Fibroblast of the aortic adventitia (primary cell): ENCODE measurements at places on chromosomes 11 and 22. TPM values are rescaled to one million over a fixed set of nuclear protein-coding genes. Genes with fewer than 3 reads are reported as not detected.

APBB1 gene
- 41.8 and 52.4 TPM in 2 replicates for total RNA-seq

BCO2 gene
- total RNA-seq: 1.5 and 4.0 TPM in 2 replicates

FZD4 gene
- 50.2 and 63.9 TPM in 2 replicates for total RNA-seq

SCN4B gene
- total RNA-seq: under 0.01 and 0.25 TPM in 2 replicates

CASP5 gene
- not detected in 2 replicates for total RNA-seq

MYOD1 gene
- not detected in 2 replicates for total RNA-seq

GLB1L3 gene
- not detected in 2 replicates for total RNA-seq

DNAJB7 gene
- not detected in 2 replicates for total RNA-seq
